ENCODE measurements at places on chromosomes 5 and 9.

GRCh38 chr9:18141681-18142080 lies 332.3 kb upstream of the ADAMTSL1 start:
- no peak for DNase-seq

GRCh38 chr5:2748861-2749513 lies 2.5 kb downstream of the IRX2 start:
- DNase-seq: no peak

GRCh38 chr5:160419458-160420330 lies 813 bp upstream of the SLU7 start:
- no peak for DNase-seq

GRCh38 chr9:80632041-80632440 lies 1057.3 kb downstream of the TLE1 start:
- no peak for DNase-seq

DNA sequence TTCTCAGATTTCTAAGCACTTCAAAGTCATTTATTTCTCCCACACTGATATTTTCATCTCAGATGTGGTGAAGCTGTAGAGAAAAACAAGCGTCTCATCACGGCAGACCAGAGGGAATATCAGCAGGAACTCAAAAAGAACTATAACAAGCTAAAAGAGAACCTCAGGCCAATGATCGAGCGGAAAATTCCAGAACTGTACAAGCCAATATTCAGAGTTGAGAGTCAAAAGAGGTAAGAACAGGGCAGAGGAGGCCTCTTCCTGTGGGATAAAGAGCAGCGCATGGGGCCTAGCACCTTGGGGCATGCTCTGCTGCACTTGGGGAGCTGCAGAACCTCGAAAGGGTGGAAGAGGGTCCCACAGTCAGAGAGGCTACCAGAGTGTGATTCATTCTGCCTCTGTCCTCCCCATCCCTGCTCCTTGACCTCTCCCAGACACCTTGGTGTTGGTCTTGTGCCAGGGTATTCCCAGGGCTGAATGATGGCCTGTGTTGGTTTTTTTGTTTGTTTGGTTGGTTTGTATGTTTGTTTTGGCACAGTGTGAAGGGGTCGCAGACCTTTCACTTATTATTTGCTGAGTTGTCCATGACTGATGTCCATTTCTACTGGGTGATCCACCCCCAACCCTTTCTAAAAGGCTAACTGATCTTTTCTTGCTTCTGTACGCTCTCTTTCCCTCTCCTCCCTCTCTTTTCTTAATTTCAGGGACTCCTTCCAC lies 248.9 kb downstream of the DOCK8 start:
- no peak for DNase-seq

GRCh38 chr9:16325966-16326365 lies 544.5 kb downstream of the BNC2 start:
- DNase-seq: no peak

DNA sequence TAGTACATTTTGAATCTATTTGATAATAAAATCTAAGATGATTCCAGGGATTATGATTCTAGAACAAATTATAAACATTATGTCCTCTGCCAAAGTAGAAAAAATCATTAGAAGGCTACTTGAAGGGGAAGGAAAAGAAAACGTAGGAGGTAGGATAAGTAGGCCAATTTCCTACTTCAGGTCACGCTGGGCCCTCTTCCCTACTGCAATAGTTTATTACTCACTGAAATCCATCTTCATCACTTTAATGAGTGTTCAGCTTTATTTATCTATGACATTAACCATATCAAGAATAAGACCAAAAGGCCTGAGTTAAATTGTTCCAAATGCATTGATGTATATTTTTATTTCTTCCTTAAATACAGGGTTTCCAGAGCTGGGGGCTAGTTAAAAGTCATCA lies 21.6 kb downstream of the SLC28A3 start:
- DNase-seq: no peak

GRCh38 chr9:7979611-7980010 lies 180.0 kb upstream of the DMAC1 start:
- DNase-seq: no peak

- peak; percentile 72 for DNase-seq
Measured at GRCh38 chr9:132901858-132902831, 23.4 kb downstream of the SPACA9 start.

GRCh38 chr9:91775708-91776028 lies 174.4 kb downstream of the ROR2 start:
- no peak for DNase-seq

DNA sequence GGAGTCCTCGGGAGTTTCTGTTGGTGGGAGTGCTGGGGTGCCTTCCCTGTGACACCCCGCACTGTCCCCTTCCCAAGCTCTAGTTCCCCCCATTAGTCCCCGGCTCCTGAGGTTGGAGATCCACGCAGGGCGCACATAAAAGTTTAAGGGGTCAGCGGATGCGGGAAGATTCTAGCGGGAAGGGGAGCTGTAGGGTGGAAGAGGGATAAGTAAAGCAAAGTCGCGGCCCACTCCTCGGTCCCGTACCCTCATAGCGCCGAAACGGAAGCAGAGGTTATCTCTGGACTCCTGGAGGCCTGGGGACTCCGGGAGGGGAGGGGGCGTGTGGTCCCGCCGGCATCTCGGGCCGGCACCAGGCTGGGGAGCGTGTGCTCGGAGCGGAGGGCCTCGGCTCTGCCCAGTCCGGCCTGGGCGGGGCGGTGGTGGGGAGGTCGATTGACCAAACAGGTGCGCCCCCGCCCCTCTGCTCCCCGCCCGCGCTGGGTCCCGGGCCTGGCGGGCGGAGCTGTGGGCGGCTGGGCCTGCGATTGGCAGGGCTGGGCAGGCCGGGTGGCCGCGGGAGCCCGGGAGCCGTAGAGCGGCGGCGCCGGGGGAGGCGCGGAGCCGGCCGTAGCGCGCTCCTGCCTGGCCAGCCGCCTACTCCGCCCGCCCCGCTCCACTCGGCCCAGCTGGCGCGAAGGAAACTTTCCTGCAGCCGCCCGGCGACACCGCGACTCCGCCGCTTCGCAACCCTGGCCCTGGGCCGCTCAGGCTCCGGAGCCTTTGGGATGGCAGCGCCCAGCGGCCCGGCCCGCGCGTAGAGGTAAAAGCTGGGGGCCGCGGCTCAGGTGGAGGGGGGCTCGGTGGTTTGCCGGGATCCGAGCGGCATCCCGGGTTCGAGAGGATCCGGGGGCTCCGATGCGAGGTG lies 52.2 kb upstream of the DAB2IP start:
- no peak for DNase-seq

DNA sequence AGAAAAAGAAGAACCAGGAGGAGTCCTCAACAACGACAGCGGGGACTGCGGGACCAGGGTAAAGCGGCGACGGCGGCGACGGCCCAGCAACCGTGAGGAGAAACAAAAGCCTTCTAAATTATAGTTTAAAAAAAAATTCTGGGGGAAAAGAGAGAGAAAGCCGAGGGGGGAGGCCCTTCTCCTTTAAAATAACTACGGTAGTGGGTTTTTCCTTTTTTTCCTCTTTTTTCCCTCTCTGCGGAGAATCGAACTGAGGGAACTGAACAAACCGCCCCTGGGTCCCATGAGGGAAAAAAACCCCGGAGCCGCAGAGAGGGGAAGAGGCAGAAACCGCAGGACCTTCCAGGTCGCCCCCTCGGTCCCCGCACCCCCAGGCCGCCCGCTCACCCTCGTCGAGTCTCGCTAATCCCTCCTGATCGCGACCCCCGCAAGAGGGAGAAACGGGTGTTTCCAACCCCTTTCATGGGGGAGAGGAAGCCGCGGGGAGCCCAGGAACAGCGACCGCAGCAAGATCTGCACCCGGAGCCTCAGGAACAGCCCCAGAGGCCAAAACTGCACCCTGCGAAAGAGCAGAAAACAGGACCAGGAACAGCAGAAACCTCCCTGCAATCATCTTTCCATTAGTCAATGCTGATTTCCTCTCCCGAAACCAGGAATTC lies 453 bp downstream of the CPEB4 start:
- no peak for DNase-seq

DNA sequence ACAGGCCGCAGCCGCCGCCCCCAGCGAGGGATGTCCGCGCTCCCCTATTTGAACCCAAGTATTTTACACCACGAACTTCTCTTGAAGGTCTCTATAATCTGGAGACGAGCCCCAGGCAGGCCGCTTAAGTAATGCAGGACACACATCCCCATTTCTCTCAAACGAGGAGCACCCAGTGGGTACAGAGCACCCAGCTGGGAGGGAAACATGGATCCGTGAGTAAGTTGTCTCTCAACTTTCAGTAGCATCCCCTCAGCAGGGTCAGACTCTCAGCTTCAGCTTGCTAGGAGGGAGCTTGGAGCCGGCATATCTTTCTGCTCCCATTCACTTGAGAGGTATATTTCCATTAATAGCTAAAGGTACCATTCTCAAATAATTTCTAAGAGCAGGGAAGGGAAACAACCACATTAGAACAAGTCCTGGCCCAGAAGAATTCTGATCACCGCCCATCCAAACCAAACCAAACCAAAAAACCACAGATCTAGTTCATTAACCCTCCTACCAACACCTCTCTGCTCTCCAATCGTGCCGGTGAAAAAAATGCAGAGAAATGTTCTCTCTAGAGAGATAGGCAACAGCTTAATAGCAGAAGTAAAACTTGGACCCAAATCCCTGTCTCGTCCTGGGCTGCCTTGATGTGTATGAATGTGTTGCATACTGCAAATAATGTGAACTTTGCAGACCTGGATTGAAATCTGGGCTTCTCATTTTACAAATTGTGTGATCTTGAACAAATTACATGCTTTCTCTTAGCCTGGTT lies 910 bp downstream of the TDRD7 start:
- DNase-seq: no peak

GRCh38 chr5:74196233-74196632 lies 444.3 kb downstream of the ENC1 start:
- DNase-seq: no peak

DNA sequence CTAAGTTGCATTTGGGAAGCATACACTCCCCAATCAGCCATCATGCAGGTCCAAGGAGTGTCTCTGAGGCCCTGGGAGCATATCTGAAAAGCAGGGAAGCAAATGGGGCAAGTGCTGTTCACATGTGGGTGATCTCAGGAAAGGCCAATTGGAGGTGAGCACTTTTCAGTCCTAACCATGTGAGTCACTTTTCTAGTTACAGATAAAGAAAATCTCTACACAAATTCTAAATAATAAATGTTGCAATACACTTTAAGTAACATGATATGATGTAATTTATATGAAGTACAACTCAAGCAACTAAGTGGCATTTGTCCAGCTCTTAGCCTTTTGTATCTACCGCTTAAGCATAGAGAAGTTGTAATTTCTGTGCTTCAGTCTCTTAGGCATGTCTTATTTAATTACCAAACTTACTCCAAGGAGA lies 18.4 kb downstream of the ADAMTS16 start:
- DNase-seq: no peak

GRCh38 chr5:6592601-6593000 lies 40.2 kb downstream of the NSUN2 start:
- DNase-seq: no peak

DNA sequence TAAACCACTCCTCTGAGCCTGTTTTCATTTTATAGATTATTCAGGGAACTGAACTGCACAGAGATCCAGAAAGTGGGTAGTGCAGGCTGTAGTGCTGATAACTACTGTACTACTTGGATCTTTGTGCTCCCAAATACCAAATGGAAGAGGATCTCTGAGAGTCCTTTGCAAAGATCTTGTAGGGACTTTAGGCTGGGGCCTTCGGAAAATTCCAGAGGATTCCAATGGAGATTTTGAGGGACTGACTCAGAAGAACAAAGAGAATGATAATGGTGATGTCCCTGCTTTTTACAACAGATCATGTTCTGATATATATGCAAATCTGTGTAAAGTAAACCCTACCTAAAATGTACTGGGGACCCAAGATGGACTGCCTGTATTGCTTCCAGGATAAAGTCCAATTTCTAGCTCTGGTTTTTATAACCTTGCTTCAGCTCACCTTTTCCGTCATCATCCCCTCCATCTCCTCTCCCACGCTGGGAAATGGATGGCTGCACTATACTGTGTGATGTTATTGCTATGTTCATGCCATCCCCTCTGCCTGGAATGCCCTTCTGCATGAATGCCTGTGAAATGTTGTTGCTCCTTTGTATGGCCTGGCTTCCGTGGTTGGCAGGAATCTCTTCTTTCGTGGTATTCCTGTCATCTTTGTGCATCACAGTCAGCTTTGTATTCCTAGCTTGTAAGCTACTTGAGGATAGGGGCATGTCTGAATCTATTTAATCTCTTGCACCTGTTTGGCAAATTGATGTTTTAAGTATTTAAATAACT lies 9.7 kb upstream of the PSMD5 start:
- no peak for DNase-seq

DNA sequence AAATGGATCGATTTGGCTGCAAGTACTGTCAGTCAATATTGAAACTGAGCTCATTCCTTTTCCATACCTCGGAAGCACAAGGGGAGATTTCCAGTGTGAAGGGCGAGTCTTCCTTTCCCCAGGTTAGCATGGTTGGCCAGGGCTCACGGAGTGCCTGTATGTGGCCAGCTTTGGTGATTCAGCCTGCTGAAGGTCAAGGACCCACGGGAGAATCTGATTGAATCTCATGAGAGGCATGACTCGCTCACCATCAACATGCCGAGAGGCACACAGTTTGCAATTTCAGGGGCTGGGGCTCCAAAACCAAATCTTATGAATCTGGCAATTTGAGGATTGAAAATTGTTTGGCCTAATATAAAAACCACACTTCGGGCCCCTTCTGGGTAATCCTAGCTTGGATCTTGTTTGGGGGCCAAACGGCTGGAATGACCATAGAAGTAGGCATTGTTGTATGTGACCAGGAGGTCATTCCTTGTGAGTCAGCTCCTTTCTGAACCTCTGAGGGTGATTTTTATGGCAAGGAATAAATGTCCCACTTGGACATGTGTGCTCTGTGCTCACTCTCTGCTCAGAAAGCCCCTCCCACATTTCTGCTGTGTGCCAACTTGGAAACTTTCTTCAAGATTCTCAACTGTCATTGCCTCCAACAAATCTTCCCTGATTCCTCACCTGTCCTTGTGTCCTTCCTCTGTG lies 69.8 kb downstream of the DOCK2 start:
- no peak for DNase-seq

- no peak for DNase-seq
Measured at GRCh38 chr9:37508834-37509206, 23.1 kb downstream of the POLR1E start.

GRCh38 chr9:114021578-114021977 lies 56.5 kb downstream of the AMBP start:
- no peak for DNase-seq

DNA sequence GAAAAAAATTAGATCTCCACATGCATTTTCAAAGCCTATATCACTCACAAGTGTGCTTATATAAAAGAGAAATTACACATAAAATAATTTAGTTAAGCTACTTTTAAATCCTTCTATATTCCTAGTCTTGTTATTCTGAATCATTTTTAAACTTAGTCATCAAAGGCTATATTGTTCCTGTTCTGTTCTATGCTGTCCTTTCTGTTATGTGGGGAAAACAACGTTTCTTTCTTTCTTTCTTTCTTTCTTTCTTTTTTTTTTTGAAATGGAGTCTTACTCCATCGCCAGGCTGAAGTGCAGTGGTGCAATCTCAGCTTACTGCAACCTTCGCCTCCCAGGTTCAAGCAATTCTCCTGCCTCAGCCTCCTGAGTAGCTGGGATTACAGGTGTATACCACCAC lies 389.2 kb upstream of the FTMT start:
- no peak for DNase-seq

- DNase-seq: peak; percentile 75
Measured at GRCh38 chr9:93064392-93065134, 6.1 kb downstream of the SUSD3 start.
